ENCODE measurements at places on chromosomes 3 and 15.

DNA sequence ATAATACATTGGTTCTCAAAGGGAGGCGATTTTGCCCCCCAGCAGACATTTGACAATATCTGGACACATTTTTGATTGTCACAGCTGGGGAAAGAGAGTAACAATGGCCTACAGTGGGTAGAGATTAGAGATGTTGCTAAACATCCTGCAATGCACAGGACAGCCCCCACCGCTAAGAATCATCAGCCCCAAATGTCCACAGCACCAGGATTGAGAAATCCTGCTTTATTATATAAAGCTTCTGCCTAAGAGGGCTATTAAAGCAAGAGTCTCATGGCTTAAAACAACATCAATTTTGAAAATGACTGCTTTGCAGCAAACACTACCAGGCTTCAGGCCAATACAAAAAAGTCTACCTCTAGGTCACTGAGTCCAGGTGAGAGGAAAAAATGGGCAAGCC lies 68.2 kb downstream of the NTRK3 start:
- no peak for DNase-seq

GRCh38 chr3:25556447-25556846 lies 108.3 kb downstream of the TOP2B start:
- DNase-seq: no peak

DNA sequence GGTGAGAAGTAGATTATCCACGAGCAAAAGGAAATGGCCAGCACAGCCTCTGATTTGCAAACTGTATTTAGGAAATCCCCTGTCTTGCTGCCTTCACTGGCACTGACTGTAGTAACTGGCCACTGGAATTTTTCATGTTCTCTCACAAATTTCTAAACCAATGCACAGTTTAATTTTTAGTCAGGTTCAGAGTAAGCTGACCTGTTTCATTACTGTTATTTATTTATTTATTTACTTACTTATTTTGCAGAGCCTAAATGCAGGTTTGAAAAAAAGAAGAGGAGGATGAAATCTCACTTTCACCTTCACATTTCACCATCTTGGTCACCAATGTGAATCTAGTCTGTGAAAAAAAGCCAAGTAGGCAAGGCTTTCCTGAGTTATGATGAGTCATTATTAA lies 291.0 kb downstream of the PLOD2 start:
- DNase-seq: no peak

DNA sequence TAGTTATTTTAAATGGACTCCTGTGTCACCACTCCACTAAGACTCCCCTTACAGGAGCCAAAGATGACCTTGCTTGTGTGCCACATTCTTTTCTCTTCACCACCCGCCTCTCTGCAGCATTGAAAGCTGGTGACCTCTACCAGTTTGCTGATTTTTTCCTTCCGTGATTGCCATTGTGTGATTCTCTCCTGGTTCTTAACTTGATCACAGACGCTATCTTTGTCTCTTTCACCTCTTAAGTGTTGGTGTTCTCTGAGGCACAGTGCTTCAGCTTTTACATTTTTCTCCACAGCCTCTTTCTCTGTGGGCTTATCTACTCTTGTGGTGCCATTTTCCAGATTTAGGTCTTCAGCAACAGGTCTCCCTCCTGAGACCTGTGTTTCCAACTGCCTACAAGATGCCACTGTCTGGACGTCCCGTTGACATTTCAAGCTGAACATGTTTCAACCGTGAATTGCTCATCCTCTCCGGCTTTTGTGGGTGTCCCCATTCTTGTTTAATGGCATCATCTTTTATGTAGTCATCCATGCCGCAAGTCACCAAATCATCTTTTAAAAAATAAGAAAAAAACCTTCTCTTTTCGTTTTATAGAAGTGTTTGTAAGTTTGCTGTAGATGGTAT lies 26.5 kb downstream of the IQGAP1 start:
- peak; percentile 21 for DNase-seq

DNA sequence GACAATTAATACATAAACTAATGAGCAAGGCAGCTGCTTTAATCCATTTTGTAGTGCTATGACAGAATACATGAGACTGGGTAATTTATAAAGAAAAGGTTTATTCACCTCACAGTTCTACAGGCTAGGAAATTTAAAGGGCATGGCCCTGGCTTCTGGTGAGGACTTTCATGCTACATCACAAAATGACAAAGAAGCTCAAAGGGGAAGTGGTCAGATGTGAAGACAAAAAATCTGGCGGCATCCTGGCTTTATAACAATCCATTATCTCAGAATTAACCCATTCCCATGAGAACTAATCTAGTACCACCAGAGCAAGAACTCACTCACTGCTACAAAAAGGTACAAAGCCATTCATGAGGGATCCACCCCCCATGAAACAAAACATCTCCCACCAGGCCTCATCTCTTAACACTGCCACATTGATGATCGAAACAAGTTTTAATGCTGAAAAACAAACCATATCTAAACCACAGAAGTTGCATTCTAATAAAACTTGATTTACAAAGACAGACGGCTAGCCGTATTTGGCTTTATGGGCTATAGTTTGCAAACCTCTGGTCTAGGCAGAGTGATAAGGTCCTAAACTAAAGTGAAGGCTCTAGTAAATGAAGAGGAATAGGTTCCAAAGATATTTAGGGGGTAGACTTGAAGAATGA lies 44.2 kb downstream of the GSK3B start:
- no peak for DNase-seq

Measured in activated CD4-positive, alpha-beta T cell treated with anti-CD3 and anti-CD28 coated beads for 4 hours (primary cell).